ENCODE measurements at places on chromosomes 2 and 18.

DNA sequence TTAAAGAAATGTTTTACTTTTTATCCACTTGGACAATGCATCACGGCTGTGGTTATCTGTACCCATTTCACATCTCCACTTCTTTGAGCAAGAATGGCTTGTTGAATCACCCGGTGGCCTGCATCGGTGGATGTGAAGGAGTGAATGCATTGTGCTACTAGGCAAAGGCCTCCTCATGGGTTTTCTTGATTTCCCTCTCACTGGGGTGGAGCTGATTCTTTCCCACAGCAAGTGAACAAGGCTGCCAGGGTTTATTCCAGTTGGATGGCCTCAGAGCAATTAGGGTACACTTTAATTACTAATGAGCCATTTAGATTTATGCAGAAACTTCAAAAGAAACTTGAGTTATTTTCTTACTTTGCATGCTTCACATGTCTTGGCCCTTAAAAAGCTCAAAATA is 387.1 kb downstream of the RND3 start:
- no peak for DNase-seq

DNA sequence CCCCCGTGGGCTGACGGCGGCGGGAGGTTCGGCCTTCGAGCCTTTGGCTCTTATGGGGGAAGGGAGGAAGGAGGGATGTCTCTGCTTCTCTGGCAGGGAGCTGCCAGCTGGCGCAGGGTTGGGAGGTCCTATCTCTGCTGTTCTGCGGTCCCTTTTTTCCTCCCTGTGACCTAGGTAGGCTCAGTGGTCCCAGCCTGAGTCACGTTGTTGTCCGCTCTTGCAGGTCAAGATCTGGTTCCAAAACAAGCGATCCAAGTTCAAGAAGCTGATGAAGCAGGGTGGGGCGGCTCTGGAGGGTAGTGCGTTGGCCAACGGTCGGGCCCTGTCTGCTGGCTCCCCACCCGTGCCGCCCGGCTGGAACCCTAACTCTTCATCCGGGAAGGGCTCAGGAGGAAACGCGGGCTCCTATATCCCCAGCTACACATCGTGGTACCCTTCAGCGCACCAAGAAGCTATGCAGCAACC is 2.5 kb downstream of the DLX1 start:
- no peak for DNase-seq

GRCh38 chr18:10184776-10185175 is 269.7 kb upstream of the APCDD1 start:
- DNase-seq: no peak

DNA sequence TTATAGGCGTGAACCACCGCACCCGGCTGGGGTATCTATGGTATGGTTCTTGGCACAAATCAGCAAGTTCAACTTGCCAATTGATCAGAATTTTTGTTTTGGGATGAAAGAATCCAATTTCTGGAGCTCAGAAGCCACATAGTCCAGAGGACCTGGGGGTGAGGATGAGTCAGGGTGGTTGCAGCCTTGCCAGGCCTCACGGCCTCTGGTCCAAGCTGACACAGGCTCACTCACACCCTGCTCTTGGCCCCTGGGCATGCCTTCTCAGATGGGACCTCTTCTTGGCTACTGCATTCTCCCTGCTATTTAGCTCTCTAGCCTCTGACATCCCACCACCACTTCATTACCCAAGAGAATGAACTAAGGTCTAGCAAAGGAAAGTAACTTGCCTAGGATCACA is 16.3 kb downstream of the CAPG start:
- no peak for DNase-seq

DNA sequence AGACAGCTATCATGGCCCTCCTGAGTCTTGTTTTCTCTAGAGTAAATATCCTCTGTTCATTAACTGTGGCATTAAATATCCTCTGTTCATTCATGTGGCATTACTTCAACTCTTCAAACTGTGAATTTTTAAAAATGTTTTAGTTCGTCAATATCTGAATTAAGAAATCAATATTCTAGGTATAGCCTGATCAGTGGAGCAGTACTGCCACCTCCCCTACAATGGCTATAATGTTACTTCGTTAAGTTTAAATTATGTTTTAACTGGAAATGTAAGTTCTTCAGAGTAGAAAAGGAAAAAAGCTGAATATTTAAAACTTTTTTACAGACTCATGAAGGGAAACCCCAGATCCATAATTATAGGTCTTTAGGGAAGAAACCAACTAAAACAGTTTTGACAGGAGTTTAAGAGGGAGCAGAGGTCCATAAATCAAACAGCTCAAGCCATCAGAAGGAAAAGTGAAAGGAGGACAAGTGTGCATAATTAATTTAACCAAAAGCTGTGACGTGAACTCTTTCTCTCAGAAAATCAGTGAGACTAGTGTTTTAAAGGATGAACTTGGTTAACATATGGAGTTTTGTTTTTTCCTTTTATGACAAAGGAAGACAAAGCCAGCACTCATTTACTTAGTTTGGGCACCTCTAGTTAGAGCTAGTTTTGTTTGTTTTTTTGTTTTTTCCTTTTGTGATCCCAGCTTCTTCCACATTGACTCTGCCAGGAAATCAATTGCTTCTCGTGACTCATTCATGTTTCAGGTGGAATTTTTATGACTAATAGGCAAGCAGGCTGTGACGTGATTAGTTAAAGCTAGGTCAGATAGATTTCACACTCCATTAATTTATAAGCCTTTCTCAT is 44.9 kb downstream of the RBBP8 start:
- DNase-seq: peak; percentile 79

- DNase-seq: peak; percentile 99
Observed at GRCh38 chr18:8890957-8891464, 185.7 kb downstream of the MTCL1 start.

DNA sequence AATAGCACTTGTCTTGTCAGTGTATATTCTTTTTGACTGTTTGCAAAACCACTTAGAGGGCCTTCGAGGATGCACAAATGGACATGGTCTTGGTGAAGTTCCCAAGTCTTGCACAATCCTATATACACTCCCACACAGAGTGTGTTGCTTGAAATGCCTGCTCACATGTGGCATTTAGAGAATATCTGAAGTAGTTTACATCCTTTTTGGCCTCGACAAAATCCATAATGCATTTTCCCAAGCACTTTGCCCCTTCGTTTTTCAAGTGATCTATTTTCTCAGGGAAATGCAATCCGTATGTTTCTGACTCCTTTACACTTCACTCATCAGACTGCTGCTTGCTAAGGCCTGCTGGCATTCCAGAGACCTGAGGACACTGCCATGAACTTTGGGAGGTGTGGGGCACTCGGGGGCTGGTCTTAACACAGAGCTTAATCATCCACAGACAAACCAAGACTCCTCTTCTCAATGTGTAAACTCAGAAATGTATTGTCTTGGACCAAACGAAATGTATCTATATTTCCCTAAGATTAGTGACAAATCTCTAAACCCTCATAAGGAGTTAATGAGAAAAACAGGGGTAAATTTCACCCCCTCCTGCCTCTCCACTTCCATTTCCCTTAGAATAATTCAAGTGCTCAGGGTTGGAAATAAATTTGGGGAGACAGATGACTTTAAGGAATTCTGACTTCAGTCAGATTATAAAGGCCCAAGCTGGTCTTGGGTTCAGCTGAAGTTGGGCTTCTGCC is 219.3 kb upstream of the APCDD1 start:
- DNase-seq: peak; percentile 81

DNA sequence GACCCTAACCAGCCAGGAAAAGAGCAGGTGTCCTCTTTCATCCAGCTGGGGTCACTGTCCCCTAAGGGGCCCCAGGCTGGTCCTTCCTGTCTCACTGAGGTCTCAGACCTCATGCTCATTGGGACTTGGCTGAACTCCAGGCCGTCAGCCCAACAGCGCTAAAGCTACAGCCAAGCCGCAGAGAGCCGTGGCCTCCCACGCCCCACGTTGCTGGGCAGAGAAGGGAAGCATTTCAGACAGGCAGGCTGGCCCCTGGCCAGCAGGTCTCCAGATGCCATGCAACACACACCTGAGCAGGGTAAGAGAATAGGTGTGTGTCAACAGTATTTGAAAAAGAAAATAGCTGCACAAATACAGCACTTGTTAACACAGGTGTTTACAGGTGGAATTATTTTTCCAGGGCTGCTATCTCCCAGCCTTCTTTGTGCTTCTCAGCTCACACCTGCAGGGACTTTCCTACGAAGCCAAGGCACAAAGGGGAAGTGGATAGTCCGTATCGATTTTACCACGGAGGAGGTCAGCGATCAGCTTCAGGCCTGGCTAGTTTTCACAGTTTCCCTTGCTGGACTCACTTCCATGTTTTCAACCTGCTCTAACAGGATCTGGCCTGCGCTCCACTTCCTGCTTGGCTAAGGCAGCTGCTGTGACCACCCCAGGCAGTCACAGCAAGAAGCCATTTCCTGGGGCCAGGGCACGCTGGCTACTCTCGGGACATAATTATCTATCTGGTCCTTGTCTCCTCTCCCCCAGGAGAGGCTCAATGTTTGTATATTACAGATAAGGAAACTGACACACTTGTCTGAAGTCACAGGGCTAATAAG is 156.1 kb upstream of the ID2 start:
- peak; percentile 9 for DNase-seq

All from fibroblast of skin of back (primary cell).